Activated naive CD4-positive, alpha-beta T cell treated with anti-CD3 and anti-CD28 coated beads, Interleukin-2, amount 50 U/mL, for 16 hours (primary cell): ENCODE measurements at places on chromosomes 16 and 17.

GRCh38 chr17:49694847-49695697 is 12.7 kb downstream of the SLC35B1 start:
- DNase-seq, result peak; percentile 73

DNA sequence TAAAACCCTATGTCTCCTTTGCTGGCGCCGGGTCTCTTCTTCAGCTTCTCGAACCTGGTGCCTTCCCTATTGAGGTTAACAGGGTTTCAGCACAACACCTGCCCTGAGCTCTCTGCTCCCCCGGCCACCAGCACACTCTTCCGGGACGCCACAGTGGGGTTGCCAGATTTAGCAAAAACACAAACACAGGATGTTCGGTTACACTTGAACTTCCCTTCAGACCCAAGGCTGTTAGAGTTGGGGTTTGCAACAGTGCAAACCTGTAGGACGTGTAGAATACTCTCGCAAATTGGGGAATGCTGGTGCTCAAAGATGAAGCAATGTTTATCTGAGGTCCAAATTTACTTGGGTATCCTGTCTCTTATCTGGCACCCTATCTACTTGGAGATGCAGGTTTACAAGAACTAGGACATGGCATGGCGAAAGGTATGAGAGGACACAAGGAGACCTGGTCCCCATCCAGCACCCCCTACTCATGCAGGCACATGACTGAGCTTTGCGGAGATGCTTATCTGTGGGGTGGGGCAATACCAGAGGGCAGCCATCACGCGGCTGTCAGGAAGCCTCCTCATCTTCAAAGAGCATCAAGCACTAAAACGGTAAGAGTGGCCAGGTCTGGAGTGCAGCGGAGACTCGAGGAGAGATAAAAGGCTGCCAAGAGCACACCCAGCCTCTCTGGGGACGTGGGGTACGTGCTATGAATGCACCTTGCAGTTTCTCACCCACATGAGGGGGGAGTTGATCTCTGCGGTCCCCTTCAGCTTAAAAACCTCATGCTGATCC is 52.8 kb downstream of the SDK2 start:
- DNase-seq, result peak; percentile 19

DNA sequence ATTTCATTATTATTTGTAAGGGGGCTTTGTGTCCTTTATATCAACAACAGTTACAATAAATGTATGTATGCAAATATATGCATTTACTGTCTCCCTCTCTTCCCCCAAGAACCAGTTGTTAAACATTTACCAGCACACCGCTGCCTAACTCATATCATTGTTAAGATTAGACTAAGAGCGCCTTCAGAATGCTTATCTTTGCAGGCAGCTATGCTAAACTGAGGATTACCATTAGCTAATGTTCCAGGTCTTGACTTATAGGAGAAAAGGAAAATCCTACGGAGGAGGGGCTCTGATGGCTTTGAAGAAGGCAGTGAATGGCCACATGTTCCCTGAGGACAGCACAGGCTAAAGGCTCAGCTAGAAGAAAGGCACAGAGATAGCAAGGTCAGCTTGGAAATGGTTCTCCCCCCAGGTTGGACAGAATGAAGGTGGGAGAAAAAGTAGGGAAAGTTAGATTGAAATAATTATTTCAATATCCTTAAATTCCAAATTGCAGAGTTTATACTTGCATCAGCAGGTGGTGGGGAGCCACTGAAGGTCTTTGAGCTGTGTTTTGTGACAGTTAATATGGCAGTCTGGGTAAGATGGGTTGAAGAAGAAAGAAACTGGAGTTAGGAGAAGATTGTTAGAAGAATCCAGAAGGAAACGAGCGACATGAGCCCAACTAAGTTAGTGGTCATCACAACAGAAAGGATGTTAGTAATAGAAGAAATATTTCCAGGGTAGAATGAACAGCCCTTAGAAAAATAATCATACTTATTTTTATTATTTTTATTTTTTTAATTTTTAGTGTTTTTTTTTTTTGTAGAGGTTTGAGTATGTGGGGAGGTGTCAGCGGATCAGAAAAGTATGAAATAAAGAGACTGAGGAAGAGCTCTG is 87.0 kb upstream of the MAF start:
- DNase-seq, result no peak

GRCh38 chr17:56144223-56144622 is 9.1 kb upstream of the ANKFN1 start:
- no peak for DNase-seq

DNA sequence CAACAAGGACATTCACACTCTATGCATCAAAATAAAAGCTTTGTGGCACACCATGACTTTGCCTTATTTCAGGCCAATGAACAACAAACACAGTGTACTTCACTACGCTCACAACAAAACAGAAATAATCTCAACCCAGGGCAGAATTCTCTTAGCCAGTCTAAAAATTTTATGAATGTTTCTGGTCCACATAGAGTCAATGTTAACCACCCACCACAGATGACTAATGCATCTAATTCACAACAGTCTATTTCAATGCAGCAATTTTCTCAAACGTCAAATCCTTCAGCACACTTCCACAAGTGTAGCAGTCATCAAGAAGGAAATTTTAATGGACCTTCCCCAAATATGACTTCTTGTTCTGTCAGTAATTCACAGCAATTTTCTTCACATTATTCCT is 101.7 kb downstream of the CHD9 start:
- no peak for DNase-seq

- DNase-seq, result no peak
These were observed 20.9 kb downstream of the ANKFN1 start for GRCh38 chr17:56173958-56174835.

DNA sequence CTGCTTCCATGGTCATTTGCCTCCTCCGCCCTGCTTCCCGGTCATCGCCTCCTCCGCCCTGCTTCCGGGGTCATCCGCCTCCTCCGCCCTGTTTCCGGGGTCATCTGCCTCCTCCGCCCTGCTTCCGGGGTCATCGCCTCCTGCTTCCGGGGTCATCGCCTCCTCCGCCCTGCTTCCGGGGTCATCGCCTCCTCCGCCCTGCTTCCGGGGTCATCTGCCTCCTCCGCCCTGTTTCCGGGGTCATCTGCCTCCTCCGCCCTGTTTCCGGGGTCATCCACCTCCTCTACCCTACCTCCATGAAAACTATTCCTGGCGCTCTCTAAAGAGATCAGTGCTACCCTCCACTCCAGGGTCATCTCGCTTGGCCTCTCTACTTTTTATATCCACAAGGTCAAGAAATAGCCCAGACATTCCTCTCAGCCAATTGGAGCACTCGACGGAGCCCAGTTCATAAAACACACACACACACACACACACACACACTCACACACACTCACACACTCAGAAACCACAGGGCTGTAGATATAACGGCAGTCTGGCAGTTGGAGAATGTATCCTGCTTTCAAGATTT is 44.8 kb downstream of the TRARG1 start:
- DNase-seq, result no peak
